ENCODE measurements at places on chromosomes 11 and 22.

DNA sequence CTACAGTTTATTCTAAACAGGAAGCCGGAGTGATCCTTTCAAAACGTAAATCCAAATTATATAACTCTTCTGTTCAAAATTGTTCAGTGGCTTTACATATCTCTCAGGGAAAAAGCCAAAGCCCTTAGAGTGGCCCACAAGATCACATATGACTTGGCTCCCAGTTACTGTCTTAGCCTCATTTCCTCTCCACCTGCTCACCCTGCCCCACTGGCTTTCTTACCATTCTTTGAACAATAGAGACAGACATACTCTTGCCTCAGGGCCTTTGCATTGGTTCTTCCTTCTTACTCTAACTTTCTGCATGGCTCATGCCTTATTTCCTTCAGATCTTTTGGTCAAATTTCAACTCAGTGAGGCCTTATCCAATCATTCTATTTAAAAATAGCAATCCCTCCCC is 52.1 kb downstream of the STIM1 start:
- no peak for DNase-seq

DNA sequence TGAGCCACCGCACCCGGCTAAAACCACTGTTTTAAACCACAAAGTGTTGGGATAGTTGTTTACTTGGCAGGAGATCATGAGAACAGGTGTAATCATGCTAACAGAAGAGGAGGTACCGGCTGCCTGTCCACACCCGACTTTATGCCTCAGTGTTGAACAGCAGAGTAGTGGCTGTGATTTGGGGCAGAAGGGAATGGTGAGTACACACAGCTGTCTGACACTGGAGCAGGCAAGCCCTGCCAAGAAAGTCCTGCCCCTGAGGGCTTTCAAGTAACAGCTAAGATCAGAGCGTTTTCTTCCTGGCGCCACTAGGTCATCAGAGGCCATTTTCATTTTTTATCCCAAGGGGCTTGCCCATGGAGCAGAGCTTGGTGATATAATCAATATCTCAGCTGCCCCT is 8.1 kb downstream of the CDKN1C start:
- no peak for DNase-seq

- no peak for DNase-seq
Observed at GRCh38 chr22:24685531-24686190, 82.7 kb downstream of the GGT1 start.

GRCh38 chr11:120494595-120494994 is 17.0 kb upstream of the GRIK4 start:
- DNase-seq: no peak

- DNase-seq: no peak
Observed at GRCh38 chr11:67649634-67650510, 658 bp downstream of the ACY3 start.
